ENCODE measurements at places on chromosomes 5 and 9. TPM values are rescaled to one million over a fixed set of nuclear protein-coding genes. Genes with fewer than 3 reads are reported as not detected.

The GRIN1 gene
- 0.60 TPM for polyA plus RNA-seq

The TRPM3 gene
- 16.7 TPM for polyA plus RNA-seq

The SEMA6A gene
- 61.6 TPM for polyA plus RNA-seq

The OR1N2 gene
- not detected for polyA plus RNA-seq

The MYMK gene
- polyA plus RNA-seq = not detected

All from left renal cortex interstitium (tissue), 4 donors.